ENCODE measurements at places on chromosomes 12 and 14. TPM values are rescaled to one million over a fixed set of nuclear protein-coding genes. Genes with fewer than 3 reads are reported as not detected.

- H3K36me3 ChIP-seq: no peaks in the 10 kb centered on the region
- DNase-seq: no peak
- H3K27ac ChIP-seq: no peak overlapping the region
- H3K4me3 ChIP-seq: no peak overlapping the region
- H3K27me3 ChIP-seq: no peaks in the 10 kb centered on the region
- no peaks in the 10 kb centered on the region for H3K4me1 ChIP-seq
Measured at GRCh38 chr12:20557096-20557495, 138.0 kb upstream of the SLCO1C1 start.

GRCh38 chr14:88233915-88234314 is 89.2 kb downstream of the KCNK10 start:
- H3K36me3 ChIP-seq: no peaks in the 10 kb centered on the region
- H3K27ac ChIP-seq: no peak overlapping the region
- no peak overlapping the region for H3K4me3 ChIP-seq
- no peaks in the 10 kb centered on the region for H3K27me3 ChIP-seq
- no peak for DNase-seq

- no peak overlapping the region for H3K27ac ChIP-seq
- H3K4me1 ChIP-seq: no peaks in the 10 kb centered on the region
- no peak for DNase-seq
Measured at GRCh38 chr14:86707071-86707470, 1177.1 kb downstream of the FLRT2 start.

The LTBP2 gene
- 10.5 TPM for total RNA-seq

The ABCC9 gene
- total RNA-seq: 104 TPM

The CNTN1 gene
- 33.0 TPM for total RNA-seq

The PACS2 gene
- total RNA-seq: 66.2 TPM
